ENCODE measurements at places on chromosomes 2 and 18. TPM values are rescaled to one million over a fixed set of nuclear protein-coding genes. Genes with fewer than 3 reads are reported as not detected.

Gene MC4R
- not detected for total RNA-seq

Gene BMP10
- total RNA-seq: not detected

Gene REEP1
- not detected for total RNA-seq

Gene FBLN7
- total RNA-seq: 0.25 TPM

- no peak for DNase-seq
These were observed 378.8 kb upstream of the REG3G start for GRCh38 chr2:78646533-78647364.
